T follicular helper cell (primary cell): ENCODE measurements at places on chromosomes 1 and 21.

DNA sequence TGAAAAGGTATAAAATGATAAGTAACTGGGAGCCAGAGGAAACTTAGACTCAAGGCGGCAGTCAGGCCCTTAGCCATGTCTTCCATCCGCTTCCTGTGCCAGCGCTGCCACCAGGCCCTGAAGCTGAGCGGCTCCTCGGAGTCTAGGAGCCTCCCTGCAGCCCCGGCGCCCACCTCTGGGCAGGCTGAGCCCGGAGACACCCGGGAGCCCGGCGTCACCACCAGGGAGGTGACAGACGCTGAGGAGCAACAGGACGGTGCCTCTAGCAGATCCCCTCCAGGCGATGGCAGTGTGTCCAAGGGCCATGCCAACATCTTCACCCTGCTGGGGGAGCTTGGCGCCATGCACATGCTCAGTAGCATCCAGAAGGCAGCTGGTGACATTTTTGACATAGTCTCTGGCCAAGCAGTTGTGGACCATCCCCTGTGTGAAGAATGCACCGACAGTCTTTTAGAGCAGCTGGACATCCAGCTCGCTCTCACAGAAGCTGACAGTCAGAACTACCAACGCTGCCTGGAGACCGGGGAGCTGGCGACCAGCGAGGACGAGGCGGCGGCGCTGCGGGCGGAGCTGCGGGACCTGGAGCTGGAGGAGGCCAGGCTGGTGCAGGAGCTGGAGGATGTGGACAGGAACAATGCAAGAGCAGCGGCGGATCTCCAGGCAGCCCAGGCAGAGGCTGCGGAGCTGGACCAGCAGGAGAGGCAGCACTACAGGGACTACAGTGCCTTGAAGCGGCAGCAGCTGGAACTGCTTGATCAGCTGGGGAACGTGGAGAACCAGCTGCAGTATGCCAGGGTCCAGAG, at the start of gene BECN2:
Gene BECN2, plus strand, starts transcription at position 76 of the 803 bp plus-strand sequence. Its CDS starts 0 bp downstream, at position 76.
- DNase-seq = no peak

GRCh38 chr1:23428136-23428905, 3.8 kb upstream of the TCEA3 start:
- DNase-seq = no peak

DNA sequence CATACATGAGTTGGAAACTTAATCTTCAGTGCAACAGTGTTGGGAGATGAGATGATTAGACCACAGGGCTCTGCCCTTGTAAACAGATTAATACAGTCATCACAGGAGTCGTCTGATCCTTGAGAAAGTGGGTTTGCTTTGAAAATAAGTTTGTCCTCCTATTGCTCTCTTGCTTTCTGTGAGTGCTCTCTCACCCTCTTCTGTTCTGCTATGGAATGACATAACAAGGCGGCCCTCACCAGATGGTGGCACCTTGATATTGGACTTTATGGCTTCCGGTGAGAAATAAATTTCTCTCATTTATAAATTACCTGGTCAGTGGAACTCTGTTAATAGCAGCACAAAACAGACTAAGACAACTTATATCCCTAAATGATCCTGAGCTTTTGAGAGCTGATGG, 353.6 kb downstream of the BRINP3 start:
- no peak for DNase-seq

DNA sequence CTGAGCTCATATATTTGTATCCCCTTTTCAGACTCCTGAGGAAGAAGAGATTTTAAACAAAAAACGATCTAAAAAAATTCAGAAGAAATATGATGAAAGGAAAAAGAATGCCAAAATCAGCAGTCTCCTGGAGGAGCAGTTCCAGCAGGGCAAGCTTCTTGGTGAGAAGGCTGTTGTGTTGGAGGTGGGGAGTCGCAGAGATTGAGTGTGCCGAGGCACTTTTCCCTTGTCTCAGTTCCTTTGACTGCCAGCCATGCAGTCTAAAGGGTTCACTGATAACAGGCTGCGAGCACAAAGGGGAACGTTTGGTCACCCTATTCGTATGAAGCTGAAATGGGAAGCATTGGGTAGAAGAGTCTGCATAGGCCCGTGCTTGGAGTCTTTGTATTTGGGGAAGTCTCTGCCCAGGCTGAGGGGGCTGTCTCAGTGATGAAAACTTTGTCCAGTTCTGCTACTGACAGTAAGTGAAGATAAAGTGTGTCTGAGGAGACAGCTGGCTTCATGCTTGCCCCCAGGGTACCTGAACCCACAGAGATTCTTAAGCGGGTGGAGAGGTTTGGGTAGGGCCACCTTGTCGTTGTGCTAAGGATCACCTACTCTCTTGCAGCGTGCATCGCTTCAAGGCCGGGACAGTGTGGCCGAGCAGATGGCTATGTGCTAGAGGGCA, 2.8 kb downstream of the RPS8 start:
- no peak for DNase-seq

DNA sequence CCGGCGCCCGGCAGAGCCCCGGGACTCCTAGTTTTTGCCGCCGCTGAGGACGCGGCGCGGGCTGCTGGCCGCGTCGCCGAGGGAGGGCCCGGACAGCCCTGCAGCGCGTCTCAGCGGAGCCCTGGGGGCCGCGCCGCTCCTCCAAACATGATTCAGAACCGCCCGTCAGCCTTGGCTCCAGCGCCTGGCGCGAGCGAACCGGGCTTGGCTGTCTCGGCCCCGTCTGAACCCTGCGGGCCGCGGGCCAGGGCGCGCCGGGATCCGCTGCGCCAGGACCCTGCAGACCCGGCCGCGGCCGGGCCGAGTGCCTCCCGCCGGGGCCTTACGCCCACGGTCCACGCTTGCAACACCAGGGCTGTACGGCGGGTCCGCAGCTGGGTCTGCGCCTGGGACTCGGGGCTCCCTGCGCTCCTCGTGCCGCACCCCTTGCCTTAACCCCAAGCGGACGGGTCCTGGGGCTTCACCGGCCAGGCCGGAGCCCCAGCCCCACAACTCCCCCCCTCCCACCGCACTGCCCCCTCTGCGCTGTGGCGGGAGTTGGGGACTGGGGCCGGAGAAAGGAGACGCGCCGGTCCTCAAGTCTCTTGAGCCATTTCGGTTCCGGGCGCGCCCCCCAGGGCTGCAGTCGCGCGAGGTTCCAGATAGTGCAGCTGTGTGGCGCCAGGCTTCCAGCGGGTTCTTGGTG, 48.4 kb upstream of the CD34 start:
- no peak for DNase-seq
